ENCODE measurements at places on chromosomes 1 and 21.
A peak's percentile ranks its signal among the peaks of the same experiment; 100 is the strongest.

DNA sequence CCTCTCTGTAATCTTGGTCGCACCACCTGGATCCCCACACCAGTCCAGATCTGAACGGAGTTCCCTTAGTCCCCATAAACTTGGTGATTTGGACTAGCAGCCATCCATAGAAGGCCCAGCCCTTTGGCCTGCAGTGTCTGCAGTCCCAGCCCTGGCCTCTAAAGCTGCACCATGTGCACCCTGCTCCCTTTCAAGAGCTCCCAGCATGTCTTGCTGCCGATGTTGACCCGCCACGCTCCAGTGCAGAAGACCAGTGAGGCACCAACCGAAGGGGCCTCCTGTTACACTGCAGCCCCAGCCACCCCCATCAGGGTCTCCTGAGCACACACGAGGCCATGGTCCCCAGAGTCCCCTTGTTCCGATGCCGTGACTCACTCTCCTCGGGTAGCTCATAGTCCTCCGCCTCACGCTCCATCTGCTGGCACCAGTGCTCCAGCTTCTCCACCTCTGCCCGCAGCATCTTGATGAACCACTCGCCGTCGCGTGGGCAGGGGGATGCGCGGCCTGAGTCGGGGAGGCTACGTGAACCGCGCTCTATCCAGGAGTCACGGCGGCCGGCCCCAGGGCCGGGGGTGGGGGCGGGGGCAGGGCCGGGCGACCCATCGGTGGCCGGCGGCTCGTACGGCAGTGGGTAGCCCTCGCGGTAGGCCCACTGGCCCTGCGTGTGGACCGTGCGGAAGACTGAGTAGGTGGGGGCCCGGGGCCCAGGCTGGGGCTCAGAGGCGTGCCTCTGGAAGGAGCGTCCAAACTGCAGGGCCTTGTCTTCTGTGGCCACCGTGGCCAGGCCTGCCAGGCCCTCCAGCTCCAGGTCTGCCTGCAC is 8.9 kb upstream of the SMIM12 start:
- DNase-seq: no peak

DNA sequence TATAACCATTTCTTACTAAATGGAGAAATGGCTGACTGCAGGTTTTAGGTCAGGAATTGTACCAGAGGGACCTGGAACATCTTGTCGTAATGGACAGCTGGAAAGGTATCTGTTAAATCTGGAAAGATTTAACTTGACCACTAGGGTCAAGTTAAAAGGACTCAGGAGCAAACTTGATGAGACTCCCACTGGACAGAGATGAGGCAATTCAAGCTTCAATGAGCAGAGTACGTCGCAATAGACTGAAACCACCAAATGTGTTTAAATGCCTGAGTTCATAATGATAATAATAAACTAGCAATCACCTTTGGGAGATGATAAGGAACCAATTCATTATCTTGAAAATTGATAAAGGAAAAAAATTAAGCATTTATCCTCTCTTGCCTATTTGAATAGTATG is 8.7 kb downstream of the IFNLR1 start:
- DNase-seq: no peak

- DNase-seq: no peak
Measured at GRCh38 chr1:59384443-59384842, 87.5 kb downstream of the FGGY start.

DNA sequence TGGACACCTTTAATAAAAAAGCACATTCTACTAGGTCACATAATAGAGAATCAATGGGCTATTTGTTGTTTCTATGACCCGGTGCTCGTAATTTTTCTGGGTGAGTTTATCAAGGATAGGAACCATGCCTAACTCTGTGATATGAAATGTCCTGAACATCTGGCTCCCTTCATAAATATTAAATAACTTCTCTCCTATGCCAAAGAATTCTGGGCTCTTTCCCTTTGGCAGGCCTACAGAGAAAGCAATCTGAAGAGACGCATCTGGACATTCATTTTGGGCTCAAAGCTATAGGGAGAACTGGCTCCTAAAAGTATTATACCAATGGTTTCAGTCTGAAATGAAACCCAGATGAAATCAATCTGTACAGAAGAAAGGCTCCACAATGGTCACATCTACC is 38.8 kb upstream of the ANGPTL7 start:
- no peak for DNase-seq

DNA sequence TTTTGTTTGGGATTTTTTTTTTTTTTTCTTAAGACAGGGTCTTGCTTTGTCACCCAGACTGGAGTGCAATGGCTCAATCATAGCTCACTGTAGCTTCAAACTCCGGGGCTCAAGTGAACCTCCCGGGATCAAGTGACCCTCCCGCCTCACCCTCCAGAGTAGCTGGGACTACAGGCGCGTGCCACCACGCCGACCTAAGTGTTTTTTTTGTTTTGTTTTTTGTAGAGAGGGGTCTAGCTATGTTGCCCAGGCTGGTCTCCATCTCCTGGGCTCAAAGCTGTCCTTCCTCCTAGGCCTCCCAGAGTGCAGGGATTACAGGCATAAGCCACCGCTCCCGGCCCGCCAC is 776 bp downstream of the HLCS start:
- DNase-seq: no peak

DNA sequence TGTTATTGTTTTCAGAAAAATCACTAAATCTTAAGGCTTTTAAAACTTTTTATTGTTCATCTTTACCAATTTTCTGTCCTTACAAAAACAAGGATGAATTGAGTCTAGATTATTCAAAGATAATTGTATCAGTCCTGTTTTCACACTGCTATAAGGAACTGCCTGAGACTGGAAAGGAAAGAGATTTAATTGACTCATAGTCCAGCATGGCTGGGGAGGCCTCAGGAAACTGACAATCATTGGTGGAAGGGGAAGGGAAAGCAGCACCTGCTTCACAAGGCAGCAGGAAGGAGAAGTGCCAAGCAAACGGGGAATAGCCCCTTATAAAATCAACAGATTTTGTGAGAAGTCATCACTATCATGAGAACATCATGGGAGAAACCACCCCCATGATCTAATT is 455.6 kb upstream of the ZP4 start:
- no peak for DNase-seq

DNA sequence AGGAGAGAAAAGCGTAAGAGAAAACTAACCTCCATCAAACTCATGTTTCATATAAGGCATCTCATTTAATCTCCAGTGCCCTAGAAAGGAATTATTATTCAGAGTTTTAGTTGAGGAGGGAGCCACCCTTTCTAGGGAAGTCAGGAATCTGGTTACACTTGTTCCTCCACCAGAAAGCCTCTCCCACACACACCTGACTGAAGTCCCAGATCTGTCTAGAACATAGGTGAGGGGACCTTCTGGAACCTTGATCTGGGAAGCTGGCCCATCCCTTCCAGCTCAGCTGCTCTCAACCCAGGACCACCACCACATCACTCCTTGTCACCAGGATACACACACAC is 1.9 kb upstream of the DENND2D start:
- DNase-seq: no peak

- peak; percentile 49 for DNase-seq
Measured at GRCh38 chr1:189787201-189787600, 690.5 kb downstream of the BRINP3 start.

DNA sequence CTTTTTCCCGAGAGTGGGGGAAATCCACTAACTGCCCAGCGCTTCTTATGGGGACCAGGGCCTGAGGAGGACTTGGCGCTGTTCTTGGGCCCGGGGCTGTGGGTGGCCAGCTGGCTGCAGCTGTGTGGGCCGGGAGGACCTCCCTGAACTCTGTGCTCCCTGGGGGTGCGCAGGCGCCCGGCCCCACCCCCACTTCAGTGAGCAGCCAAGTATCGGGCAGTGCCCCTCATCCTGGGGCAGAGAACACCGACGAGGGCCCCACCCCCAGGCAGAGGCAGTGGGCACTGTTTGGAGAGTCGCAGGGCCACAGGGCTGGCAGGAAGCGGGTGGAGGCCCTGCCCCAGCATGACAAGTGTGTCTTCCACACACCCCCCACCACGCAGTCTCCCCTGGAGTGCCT is 32.5 kb upstream of the SLC19A1 start:
- no peak for DNase-seq

DNA sequence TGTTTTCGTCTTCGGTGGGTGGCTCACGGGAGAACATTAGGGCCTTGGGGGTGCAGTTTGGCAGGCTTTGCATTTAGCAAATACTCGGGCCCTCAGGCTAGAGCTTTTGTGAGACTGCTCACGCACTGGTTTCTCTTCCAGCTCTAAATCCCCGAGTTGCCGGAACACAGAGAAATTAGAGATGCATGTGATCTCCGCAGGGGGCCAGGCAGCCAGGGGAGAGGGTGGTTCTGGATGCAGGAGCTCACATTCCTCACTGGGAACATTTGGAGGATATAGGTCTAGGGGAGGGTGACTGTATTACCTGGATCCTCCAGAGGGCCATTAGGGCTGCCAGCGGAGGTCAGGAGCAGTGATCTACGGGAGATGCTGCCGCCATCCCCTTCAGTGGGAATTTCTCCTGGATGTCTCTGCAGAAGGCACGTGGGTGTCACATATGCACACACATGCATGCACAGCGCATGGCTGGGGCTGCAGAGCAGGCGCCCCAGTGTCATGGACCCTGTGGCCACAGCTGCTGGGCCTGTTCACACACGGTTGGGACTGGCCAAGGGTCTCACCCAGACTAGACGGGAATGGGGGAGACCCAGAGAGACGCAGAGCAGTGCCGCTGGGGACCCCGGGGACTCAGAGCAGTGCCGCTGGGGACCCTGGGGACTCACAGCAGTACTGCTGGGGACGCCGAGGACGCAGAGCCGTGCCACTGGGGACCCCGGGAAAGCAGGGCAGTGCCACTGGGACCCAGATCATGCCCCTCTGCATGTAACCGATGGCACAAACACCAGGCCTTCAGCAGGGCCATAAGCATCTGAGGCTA is 258.7 kb downstream of the CAMTA1 start:
- DNase-seq: no peak

DNA sequence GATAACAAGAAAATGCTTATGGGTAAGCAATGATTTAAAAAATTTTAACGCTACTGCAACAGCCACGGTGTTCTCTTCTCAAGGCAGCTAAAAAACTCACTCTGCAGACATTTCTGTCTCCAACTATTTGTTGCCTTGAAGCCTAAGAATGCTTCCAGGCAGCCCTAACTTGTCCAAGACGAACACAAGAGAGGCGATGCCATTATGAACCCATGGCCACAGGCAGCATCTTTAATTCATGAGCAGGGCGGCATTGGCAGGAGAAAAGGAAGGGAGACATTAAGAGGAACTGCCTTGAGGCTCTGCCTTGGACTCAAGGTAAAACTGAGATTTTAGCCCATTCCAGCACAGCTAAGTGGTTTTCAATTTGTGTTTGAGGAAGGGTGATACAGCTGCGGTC is 67.5 kb downstream of the KCND3 start:
- DNase-seq: no peak

- DNase-seq: no peak
Measured at GRCh38 chr21:45576838-45577737, 34.8 kb upstream of the SLC19A1 start.

DNA sequence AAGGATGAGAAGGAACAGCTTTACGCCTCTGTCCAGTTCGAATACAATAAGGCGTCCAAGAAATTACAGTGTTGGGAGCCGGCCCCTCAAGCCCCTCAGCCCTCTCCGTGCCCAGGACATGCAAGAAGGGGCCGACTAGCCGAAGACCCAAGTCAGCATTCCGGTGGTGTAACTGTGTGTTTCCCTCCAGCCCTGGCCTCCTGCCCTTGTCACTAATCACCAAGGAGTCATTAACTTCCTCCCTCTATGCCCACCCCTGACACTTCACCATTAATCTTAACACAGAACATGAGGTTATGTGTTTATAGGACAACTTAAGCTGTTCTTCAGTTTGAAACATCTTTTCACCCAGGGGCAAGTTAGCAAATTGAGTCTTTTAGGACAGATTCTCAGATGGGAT is 16.4 kb upstream of the C4BPB start:
- DNase-seq: no peak

DNA sequence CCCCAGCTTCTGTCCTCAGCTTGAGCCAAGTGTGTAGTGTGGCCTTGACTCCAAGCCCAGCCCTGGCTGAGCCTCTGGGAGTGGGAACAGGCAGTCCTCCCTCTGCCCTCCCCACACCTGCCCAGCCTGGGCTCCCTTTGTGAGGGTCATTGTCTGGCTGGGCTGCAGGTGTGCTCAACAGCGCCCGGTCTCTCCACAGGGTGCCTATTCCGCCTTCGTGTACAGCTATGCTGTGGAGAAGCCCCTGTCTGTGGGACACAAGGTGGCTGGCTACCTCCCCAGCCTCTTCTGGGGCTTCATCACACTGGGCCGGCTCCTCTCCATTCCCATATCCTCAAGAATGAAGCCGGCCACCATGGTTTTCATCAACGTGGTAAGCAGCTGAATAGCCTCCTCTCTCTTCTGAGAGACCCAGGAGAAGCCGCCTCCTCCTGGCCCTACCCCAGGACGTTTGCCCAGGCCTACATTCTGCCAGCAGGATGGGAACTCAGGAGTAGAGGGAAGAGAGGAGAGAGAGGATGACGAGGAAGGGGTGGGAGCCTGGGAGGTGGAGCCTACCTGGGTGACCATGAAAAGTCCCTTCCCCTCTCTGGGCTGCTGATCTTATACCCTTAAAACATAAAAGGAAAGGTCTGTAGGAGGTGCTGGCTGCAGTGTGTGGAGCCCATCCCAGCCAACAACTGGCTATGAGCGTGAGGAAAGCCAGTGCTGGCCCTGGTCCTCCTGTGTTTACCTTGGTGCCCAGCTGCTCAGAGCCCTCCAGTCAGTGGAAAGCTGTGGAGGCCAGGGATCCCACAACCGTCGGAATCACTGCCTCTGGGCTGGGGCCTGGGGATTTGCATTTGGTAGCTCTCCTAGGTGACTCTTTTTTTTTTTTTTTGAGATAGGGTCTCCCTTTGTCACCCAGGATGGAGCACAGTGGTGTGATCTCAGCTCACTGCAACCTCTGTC is 45.7 kb downstream of the ELK4 start:
- no peak for DNase-seq

GRCh38 chr1:64886877-64887276 is 79.5 kb downstream of the JAK1 start:
- DNase-seq: no peak

GRCh38 chr1:167663002-167663772 is 33.2 kb downstream of the RCSD1 start:
- DNase-seq: no peak

DNA sequence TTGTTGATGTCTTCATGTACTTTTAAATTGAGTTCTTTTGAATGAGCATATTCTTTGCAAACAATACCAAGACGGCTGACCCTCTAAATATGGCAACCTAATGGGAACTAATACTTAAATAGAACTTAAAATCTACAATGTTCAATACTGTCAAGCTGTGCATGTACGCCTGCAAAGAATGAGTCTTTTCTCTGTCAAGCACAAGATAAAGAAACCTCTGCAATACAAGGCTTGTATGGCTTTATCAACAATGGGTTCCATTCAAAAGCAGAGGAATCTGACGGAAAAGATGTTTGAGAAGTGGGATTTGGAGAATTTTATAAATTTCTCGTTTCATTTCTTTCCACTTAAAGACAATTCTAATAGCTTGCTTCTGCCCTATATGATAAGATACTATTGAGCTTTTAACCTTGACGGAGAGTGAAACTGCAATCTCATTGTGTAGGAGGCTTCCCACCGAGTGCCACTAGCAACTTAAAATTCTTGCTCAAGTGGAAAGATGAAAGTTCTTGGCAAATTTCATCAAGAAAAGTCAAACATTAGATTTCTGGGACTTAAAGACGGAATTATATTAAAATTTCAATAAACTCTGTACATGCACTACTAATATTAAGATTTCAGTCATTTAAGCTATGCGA is 119.8 kb downstream of the RGS21 start:
- no peak for DNase-seq
